Esophagus mucosa (tissue), 1 donor: ENCODE measurements at places on chromosomes 3 and 15.

DNA sequence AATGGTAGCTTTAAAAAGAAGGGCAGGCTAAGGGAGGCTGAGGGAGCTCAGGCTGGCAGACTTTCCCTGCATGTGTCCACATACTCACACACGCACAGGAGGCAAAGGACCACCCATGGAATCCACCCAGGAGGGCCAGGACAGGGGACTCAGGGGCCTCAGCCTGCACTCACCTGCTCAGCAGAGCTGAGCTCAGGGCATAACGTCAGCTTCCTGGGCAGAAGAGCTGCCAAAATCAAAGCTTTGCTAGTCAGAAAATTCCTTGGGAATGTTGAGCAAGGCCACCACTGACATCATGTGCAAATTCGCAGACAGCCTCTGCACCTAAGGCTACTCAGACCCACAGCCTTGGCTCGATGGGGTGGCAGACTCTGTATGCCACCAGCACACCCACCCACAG is 16.4 kb upstream of the ALAS1 start:
- ATAC-seq = no peak

GRCh38 chr3:1987980-1988379 is 110.7 kb upstream of the CNTN4 start:
- ATAC-seq = no peak

GRCh38 chr3:194604837-194605236 is 28.4 kb downstream of the TMEM44 start:
- no peak for ATAC-seq

DNA sequence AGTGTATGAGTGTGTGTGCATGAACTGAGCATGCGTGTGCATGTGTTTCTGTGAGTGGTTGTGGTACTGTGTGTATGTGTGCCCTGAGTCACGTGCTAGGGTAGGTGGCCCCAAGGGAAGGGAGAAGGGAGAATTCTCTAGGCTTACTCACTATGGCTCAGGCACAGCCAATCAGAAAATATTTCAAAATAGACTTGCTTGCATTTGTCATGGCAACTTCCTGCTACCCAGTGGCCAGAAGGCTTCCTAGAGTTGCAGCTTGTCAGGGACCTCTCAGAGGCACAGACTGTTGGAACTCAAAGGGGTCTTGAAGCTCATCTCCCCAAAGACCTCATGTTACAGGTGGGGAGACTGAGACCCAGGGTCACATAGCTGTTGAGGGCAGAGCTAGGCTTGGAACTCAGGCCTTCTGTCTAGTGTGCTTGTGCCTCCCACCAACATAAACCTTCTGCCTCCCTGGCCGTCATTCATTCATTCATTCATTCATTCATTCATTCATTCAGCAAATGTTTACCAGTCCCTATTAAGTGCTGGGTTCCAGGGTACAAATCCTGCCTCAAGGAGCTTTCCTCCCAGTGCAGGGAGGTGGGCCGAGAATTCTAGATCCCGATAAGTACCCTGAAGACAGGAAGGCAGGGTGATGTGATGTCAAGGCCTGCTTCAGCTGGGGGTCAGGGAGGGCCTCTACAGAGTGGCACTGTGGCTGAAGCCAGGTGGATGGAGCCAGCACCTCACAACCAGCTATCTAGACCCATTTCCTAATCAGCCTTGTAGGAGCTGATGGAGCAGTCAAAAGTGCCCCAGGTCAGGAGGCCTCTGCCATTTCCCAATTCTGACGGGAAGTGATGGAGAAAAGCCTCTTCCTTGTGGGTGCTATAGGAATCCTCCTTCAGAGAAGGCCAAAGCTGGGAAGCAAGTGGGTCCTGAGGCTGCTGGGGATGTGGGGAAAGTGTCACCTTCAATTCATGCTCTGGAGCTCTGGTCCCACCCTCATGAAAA is 10.9 kb upstream of the RFT1 start:
- ATAC-seq = peak; percentile 75

- no peak for ATAC-seq
Observed at GRCh38 chr3:69665026-69665737, 74.1 kb upstream of the MITF start.

DNA sequence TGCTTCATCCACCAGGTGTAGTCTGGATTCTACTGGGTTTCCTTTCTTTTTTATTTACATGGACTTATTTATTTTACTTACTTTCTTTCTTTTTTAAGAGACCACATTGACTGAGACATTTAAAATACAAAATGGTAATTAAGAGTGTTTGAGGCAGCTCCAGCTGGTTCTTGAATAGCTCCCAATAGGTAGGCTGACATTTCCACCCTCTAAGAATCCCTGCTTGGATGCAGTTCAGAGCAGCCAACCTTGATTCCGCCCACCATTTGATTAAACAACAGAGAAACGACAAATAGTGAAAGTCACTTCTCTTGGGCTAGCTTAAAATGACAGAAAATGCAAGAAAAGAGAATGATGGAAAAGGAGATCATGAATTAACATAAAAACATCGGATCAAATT is 270.5 kb downstream of the TUSC7 start:
- no peak for ATAC-seq

DNA sequence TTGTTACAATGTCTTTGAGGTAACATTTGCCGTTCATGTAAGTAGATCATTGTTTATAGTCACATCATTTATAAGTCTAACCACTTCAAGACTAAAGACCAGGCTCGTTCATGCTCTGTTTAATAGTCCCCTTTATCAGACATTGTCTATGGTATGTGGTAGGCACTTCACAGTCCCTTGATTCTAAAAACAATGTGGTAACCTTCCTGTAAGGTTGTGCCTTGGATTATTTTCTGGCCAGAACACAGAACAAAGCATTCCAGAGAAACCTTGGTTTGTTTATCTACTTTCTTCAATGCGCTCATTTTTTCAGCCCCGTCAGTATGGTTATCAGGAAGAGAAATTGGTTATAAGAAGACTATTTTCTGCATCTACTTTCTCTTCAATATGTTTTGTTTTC is 16.3 kb upstream of the ST3GAL6 start:
- ATAC-seq = no peak
